ENCODE measurements at places on chromosomes 16 and 17.

DNA sequence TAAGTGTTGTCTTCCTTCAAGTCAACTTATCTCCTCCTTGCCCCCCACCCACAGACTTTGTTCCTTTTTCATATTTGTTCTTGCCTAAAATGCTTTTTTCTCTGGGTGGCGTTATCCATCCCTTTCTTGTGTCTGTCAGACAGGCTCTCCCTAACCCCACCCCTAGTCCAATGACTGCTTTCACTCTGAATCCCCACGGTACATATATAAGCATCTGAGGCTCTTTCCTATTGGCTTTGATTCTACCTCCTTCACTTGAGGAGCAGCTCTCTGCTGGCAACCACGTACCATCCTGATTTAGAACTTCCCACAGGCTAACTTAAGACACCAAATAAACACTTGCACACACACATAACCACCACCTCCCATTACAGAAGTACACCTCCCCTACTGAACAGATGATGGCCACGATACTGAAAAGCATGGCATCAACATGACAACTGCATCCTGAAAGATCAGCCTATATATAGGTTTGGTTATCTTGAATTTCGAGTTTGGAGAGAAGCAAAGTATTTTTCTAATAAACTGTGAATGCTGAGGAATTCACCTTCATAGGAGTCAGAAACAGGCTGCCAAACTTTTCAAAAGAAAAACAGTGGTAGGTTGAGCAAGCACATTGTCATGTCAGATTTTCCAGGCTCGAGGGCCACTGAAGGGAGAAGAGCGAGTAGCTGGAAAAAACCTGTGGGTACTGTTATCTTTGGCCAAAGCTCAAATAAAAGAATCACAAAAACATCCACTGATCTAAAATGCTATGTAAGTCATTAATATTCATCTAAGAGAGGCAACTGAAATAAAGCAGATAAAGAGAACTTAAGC lies 24.3 kb downstream of the STAT3 start:
- DNase-seq: no peak

GRCh38 chr16:12176051-12176450 lies 199.5 kb downstream of the SNX29 start:
- no peak for DNase-seq

GRCh38 chr17:80036715-80037477 lies 454 bp downstream of the CCDC40 start:
- peak; percentile 91 for DNase-seq

DNA sequence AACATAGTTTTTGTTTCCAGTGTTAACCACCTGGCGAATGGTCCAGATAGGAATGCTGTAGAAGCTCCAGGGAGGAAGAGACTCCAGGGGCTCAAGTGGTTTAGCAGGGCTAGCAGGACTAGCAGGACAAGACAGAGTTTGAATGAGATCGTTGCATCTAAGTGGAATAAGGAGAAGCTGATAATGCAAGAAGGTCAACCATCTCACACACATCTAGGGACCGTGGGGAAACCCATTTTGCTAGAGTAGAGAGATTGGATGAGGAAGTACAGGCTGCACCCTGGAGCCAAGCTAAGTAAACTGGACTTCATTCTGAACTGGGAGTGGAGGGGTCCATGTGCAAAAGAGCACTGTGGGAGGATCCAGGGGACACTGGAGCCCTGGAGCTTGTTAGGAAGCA lies 86.1 kb upstream of the HSBP1 start:
- DNase-seq: no peak

GRCh38 chr17:57442914-57443571 lies 186.7 kb downstream of the MSI2 start:
- DNase-seq: no peak

- DNase-seq: no peak
Measured at GRCh38 chr17:69246726-69247375, 18.2 kb upstream of the ABCA10 start.

GRCh38 chr17:65539630-65540266 lies 21.7 kb downstream of the AXIN2 start:
- no peak for DNase-seq

DNA sequence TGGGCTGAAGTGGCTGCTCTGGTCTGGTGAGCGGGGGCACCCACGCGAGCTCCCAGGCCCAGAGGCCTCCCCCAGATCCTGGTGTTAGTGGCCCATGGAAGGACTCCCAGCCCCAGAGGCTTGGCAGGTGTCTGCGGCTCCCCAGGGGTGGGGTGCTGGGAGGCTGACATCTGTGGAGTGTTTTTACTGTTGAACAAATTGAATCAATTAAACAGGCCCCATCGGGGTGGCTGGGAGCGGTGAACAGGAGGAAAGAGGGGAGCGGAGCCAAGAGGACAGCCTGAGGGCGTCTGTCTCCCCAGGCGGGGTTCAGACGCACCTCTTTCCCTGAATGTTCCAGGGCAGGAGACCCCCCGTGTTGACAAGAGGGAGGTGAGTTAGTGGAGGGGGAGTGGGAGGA lies 29.9 kb downstream of the ACTG1 start:
- DNase-seq: no peak

DNA sequence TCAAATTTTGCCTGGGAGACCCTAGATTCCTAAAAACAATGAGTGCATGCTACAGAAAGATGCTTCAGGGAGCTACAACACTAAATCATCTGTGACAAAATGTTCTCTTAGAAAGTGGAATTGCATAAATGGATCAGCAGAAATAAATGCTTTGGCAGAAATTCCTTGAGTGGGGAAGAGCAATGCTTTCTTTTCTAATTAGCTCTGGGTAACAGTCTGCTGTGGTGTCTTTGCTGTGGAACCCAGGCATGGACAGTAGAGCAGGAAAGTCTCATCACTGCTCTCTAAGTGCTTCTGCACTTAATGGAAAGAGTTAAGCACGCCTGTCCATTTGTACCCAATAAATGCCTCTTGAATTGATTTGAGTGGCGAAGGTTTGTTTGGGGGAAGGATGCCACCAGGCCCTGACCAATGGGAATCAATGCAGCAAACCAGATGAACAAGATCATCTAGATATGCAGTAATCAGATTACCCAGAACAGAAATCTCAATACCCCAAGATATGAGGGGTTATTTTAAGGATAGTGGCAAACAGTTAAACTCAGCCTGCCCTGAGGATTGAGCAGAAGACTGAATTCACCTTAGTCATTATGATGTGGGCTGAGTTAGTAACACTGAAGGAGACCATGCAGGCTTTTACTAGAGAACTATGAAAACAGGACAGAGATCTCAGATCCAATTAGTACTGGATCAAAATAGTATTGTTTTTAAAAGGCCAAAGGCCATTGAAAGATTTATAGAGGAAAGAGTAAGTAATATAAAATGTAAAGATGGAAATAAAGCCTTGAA lies 13.6 kb downstream of the HLF start:
- DNase-seq: no peak

DNA sequence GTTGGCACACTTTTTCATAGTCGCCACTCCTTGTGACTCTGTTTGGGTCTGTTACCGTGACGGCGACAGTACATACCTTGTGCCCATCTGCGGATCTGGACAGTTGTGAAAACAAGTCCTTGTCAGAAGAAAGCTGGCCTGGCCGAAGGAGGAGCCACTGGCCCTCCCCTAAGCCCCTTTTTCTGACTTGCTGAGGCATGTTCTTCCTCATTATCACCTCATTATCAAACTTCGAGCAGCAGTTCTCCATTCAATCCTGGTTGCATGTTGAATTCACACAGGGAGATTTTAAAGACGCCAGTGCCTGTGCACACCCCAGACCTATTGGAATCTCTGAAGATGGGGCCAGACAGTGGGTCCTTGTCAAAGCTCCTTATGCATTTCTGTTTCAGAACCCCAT lies 61.1 kb downstream of the CYLD start:
- DNase-seq: no peak

DNA sequence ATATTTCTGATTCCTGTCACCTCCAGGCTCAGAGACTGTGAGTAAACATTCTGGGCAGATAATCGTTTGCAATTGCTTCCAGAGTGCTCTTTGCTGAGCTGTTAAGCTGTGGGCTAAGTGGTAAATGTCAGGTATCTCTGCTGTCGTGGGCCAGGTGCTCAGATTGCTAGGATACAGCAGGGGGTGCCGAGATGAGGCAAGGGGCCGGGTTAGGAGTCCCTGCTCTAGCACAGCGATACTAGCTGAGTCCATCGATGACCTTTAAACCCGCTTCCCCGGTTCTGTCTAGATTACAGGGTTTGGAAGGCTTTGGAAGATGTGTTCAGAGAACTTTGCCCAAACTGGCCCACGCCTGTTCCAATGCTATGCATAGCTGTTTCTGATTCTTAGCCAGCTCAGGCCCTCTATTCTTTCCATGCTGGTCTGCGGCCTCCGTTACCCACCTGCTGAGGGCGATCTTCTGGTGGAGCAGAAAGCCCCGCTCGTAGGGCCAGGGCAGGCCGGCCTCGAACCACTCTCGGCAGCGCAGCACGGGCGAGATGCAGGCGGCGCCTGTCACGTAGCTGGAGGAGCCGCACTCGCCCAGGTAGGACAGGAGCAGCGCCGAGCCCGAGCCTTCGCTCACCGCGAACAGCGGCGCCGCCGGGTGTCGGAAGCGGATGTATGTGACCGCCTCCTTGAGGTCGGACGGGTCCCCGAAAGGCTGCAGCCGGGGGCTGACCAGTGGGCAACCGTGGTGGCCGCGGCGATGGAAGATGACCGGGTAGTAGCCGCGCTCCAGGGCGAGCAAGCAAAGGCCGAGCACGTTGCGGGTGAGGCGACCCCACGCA lies 979 bp downstream of the ABHD15 start:
- DNase-seq: peak; percentile 83

DNA sequence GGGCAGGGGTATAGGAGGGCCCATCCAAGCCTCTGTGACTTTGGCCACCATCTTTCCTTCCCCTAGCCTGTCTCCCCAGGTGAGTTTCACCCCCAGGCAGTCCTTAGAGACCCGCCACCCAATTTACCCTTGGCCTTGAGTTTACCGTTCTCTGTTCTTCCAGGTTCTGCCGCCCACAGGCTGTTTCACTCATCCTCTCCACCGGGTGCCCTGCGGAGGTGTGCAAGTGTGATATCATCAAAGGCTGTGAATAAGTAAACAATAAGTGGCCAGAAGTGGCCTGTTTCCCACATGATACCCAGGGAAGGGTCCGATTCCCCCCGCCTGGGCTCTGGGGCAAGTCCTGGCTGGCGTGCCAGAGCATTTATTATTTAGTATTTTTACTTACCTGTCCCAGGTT lies 15.1 kb upstream of the TLCD3B start:
- no peak for DNase-seq

DNA sequence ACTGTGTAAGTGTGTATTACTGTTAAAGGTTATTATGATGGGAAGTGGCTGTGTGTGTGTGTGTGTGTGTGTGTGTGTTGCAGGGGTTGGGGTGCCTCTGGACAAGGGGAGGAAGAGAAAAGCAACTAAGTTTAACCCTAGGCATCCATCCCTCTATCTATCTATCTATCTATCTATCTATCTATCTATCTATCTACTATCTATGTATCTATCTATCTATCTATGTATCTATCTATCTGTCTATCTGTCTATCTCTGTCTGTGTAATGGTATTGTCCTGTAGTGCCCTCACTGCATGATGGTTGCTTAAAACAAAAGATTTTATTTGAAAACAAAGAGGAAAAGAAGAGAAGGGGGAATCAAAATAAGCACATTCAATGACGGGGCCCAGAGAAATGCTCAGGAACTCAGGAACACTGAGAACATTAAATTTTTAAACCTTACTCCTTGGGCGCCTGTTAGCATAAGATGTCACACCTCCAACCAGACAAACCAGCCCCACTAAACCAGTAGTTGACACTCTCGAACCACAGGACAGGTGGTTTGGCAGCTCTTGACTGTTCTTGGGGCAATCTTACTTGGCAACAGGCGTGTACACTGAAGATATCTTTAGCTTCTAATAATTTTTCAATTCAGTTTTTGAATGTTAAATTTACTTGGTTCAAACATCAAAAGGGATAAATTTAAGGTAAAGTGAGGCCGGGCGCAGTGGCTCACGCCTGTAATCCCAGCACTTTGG lies 5.1 kb upstream of the RPL26 start:
- DNase-seq: no peak

GRCh38 chr16:57178793-57179212 lies 7.0 kb downstream of the PSME3IP1 start:
- no peak for DNase-seq

GRCh38 chr17:77598241-77598620 lies 360.3 kb upstream of the TNRC6C start:
- DNase-seq: no peak

GRCh38 chr17:11598274-11599221 lies at the start of gene DNAH9:
DNAH9 (plus strand) TSS chr17:11598470; CDS start chr17:11598499, 29 bp downstream.
- DNase-seq: peak; percentile 99

DNA sequence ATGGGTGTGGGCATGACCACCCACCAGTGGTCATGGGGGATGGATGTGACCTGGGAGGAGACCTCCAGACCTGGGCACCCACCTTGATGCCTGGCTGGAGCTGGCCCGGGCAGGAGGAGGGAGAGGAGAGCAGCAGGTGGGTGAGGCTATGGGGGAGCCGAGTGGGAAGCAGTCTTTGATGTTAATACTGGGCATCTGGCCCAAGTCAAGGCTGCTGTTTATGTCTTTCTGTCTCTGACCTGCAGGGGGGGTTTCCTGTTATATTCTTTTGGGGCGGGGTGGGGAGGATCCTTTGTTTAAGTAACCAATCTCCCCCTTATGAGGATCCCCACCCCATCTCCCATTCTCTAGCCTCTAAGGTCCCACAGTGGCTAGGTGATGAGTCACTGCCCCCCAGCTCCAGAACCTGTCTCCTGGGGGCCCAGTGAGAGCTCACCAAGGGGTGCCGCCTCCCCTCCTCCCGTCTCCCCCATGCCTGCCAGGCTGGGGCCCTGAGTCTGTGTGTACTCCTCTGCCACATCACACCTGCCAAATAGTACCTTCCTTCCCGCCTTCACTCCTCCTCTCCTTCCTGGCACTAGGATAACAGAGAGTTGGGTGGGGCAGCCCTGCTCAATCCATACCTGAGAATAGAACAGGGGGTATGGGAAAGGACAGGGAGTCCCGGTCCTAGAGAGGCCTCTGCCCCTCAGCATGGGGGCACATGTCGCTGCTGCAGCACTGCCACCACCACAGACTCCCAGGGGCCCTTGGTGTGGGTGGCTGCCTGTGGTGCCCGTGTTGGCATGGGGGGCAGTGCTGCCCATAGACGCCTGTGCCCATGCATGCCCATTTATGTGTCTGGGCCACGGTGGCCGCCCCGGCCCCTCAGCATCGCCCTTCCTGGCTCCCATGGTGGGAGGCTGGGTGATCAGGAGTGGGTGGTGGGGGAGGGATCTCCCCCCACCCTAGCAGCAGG lies 7.3 kb downstream of the THRA start:
- peak; percentile 47 for DNase-seq

DNA sequence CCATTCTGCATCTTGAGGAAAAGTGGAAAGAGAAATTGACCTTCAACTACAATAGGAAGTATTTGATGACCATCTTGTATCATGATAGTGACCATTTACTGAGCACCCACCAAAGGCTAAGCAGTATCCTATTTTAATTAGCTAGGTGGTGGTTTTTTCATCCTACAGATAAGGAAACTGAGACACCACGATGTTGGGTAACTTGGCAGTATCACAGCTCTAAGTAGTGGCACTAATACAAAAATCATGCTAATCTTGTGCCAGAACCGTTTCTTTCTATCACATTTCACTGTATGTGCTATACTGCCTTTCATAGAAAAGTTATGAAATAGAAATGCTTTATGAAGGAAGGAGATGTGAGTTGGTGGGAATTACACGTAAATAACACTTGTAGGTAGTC lies 2.3 kb downstream of the EVI2B start:
- no peak for DNase-seq

- no peak for DNase-seq
Measured at GRCh38 chr17:40922239-40922638, 15.2 kb downstream of the KRT23 start.

Data from ecto neural progenitor cell (in vitro differentiated cells).